ENCODE measurements at places on chromosomes 1 and 21. TPM values are rescaled to one million over a fixed set of nuclear protein-coding genes. Genes with fewer than 3 reads are reported as not detected.

Gene PGBD5
- total RNA-seq: 0.60 TPM

Gene GPR25
- not detected for total RNA-seq

DNA sequence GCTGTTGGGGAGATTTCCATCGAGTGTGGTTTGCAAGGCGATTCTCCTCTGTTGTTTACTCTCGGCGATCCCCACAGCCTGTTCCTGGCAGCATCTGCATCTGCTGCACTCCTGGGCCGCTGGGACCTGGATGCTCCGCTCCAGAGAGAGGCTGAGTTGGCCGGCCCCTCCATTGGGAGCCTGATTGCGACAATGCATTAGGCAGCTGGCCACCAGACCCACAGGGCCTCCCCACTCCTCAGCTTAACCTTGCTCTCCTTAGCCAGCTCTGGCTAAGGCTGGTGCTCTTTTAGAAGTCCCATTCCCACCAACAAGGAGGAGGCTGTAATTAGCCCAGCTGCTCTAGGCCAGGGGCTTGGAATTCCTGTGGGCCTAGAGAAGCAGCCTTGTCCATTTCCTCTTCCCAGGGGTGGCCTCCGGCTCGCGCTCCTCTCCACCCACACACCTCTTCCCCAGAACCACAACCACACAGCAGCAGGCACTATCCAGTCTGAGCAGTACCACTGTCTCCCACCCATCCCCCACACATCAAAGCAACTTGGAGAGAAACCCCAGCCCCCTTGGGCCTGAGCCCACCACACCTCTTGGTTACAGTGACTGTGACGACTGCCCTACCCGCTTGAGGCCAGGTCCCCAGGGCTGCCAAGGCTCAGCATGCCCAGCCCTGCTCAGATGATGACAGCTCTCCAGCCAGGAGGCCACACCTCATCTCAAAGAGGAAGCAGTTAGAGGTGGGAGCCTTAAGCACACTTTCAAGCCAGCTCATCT is 193.8 kb upstream of the EDN2 start:
- no peak for DNase-seq

DNA sequence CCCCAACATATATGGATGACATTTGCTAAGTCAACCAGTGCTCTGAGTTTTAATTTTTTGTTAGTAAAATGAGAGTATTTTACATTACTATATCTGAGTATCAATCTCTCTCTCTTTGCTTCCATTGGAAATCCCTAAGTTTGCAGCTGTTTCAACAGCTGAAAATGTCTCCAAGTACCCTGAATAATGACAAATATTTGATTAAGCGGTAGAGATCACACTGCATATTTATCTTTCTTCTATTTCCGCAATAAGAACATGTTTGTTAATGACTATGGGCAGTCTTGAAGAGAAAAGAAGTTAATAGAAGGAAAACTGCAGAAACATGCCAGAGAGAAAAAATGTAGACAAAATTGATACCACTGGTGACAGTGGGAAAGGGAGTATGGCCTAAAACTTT is 1117.5 kb downstream of the NCAM2 start:
- DNase-seq: no peak

- no peak for DNase-seq
Measured at GRCh38 chr1:94738371-94738770, 81.8 kb upstream of the SLC44A3 start.

- no peak for DNase-seq
Measured at GRCh38 chr1:153611356-153611755, 1.6 kb downstream of the S100A16 start.
